ENCODE measurements at places on chromosomes 13 and 19. TPM values are rescaled to one million over a fixed set of nuclear protein-coding genes. Genes with fewer than 3 reads are reported as not detected.
A peak's percentile ranks its signal among the peaks of the same experiment; 100 is the strongest.

- DNase-seq, result peak; percentile 26
These were observed 692.8 kb upstream of the SGCG start for GRCh38 chr13:22487932-22488331.

- DNase-seq, result no peak
These were observed 1405.1 kb downstream of the PCDH9 start for GRCh38 chr13:65825039-65825438.

DNA sequence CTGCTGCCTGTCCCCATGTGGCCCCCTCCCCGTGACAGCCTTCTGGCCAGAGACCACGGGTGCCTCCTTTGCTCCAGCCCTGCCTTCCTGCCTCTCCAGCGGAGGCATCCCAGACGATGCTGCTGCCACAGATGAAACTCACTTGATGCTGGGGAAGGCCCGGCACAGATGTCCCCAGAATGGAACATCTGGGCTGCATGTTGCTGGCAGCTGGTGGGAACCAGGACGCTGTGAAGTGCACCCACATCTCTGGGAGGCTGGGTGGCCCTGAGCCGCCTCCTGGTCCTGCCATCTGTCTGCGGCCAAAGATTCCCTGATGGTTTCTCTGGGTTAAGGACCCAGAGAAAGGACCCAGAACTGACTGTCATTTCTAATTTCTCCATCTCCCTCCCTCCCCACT lies 51.9 kb upstream of the PTPRS start:
- no peak for DNase-seq

DNA sequence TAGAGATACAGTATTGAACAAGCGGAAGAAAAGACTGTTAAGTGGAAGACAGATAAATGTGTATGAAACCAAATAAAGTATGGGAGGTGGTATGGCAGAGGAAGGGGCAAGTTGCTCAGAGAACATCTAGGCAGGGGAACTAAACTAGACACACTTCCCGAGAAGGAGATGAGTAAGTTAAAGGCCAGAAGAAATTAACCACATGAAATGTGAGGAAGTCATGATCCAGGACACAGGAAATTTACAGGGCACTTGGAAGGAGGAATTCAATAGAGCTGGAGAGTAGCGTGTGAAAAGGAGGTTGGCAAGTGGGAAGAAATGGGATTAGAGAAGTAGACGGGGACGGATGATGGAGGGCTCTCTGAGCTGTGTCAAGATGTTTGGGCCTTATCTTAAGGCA lies 208.8 kb downstream of the COG6 start:
- no peak for DNase-seq

- DNase-seq, result no peak
These were observed 39.5 kb upstream of the TEX29 start for GRCh38 chr13:111280681-111281585.

- DNase-seq, result peak; percentile 97
These were observed 18.4 kb downstream of the LRCH1 start for GRCh38 chr13:46571189-46571908.

DNA sequence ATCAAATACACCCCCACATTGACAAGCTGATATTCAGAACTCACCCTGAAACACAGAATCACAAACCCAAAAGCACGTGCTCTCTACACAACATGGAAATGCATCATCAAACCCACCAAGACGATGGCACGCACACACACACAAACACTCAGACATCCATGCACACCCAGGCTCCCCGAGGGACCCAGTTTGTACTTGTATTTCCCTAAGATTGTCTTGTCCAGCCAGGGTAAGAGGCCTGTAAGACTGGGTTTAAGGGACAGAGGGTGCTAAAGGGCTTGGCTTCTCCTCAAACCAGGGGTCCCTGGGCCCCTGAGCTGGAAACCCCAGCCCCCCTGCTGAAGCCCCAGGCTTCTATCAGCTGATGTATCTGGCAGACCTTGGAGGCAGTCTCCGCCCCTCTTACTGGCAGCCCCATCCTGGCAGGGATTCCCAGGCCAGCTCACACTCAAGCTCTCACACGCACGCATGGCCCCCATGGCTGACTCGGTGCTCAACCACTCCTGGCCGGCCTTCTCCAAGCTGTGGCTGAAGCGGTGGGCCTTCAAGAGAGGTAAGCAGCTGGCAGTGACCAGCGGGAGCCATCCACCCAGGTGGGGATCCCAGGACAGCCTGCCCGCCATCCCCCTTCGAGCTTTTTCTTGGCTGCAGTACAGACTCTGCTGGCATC lies 6.5 kb downstream of the ARHGEF18 start:
- no peak for DNase-seq

- no peak for DNase-seq
These were observed at the start of gene ZNF560 for GRCh38 chr19:9498183-9498902. Gene ZNF560, minus strand, starts transcription at chr19:9498616. Its CDS starts 23,303 bp downstream, at chr19:9475313.

DNA sequence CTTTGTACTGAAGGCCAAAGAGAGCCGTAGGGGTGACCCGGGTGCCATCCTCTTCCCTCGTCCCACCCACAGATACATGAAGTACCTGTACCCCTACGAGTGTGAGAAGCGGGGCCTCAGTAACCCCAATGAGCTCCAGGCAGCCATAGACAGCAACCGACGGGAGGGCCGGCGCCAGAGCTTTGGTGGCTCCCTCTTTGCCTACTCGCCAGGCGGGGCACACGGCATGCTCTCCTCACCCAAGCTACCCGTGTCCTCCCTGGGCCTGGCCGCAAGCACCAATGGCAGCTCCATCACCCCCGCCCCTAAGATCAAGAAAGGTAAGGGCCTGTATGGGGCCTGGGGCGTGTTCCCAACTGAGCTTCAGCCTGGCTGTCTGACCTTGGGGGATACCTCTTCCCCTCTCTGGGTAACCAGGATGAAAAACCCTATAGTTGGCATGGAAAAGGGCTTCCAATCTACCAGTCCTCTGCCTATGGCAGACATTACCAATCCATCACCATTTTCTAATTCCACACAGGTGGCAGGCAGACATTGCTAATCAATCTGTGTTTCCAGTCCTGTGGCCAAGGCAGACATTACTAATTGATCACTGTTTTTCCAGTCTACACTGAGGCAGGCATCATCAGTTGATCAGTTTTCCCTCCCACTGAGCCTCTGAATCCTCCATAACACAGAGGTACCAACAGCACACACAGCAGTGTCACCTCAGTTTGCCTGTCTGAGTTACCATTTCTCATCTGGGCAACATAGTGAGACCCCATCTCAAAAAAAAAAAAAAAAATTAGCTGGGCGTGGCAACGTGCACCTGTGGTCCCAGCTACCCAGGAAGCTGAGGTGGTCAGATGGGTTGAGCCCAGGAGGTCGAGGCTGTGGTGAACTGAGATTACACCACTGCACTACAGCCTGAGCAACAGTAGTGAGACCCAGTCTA lies 19.1 kb upstream of the WDR18 start:
- DNase-seq, result no peak

GRCh38 chr13:23980160-23980551 lies 82.9 kb upstream of the C1QTNF9B start:
- DNase-seq, result peak; percentile 91

DNA sequence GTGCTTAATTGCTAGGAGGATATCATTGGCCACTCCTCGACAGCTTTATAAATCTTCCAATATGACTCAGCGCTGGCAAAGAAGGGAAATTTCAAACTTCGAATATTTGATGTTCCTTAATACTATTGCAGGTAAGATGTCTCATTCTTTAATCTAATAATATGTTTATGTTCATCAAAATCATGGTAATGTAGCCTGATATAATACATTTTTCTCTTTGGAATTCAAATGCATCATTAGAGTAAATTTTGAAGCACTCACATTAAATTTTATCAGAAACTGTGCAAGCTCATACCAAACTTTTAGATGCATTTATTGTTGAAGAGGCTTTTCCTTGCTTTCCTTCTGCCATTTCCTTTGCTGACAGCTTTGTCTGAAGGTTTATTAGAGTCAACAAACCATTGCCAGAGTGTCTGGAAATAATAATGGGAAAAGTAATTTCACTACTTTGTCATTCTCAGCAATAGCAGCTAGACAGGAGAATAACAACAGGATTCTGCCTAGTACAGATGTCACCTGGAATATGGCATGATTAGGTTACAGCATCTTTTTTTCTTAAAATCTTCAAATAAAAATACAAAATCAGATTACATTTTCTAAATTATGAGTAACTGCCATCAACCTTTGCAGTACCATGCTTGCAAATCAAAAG lies 78.6 kb upstream of the MAB21L1 start:
- DNase-seq, result no peak

GRCh38 chr13:98447881-98448641 lies 128.8 kb downstream of the STK24 start:
- DNase-seq, result no peak

DNA sequence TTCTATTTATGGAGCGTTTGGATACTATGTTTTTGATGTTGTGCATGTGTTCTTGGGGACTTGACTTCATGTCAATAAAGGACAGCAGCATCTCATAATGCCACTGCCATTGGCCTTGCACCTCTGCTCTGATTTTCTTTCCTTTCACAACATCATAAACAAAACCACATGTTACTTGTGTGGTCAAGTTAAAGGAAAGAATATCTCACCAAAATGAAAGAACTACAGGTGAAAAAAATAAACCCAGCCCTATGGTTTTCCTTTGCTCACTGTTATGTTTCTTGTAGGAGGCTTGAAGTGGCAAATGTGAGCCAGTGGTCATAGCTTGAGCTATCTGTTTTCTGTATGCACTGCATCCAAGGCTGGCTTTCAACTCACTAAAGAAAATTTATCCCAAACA lies 240.4 kb downstream of the KCNRG start:
- DNase-seq, result no peak

GRCh38 chr19:28428663-28429348 lies 784.1 kb downstream of the UQCRFS1 start:
- no peak for DNase-seq

DNA sequence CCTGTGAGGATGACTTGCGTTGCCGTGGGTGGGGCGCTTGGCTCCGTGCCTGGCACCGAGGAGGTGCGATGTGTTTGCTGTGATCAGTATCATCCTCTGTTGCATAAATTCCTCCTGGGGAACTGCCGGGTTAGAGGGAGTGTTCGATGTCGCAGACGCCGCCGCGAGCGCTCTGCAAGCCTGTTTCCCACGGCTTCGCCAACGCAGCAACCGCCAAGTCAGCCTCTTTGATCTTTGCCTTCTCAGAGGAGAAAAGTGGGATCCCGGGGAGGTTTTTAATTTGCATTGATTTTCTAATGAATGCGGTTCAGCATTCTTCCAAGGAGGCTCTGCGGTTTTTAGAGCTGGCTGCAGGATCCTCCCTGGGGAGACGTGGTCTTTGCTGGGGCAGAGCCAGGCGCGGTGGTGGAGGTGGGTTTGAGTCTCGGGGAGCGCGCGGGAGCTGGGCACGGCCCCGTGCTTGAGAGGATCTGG lies 7.6 kb downstream of the GPR32 start:
- DNase-seq, result peak; percentile 22

DNA sequence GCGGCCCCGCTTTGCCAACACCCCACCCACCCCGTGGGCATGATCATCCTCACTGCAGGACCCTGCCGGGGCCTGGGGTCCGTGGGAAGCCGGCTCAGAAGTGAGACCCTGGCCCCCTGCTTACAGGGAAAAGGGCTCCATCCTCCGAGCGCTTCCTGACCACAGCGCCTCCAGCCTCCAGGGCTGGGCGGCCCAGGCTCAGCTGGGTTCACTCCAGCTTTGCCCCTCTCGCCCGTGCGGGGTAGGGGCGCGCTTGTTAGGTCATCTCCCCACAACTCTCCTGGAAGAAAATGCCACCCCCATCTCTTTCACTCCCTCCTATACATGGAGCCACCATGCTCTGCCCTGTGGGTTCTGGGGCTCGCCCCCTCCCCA lies 6.6 kb upstream of the C1QTNF9B start:
- DNase-seq, result no peak

- DNase-seq, result no peak
These were observed 7.5 kb upstream of the SDHAF1 start for GRCh38 chr19:35987571-35987896.

DNA sequence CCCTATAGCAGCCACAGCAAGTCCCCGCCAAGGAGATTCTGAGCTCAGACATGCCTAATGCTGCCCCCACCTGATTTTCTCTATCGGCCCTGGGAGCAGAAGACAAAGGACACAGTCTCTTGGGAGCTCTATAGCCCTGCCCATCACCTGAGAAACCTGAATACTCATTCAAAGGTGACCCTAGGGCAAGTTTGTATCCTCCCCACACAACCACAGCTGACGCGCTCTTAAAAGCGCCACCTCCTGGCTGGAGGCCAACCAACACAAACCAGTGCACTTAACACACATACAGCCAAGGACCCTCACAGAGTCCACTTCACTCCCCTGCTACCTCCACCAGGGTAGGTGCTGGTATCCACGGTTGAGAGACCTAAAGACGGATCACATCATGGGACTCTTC lies 8.8 kb upstream of the IGFL4 start:
- no peak for DNase-seq

GRCh38 chr19:52741951-52742485 lies 7.2 kb upstream of the ZNF611 start:
- no peak for DNase-seq

GRCh38 chr13:102721800-102722231 lies 27.0 kb upstream of the METTL21C start:
- peak; percentile 60 for DNase-seq

GRCh38 chr13:113179374-113180230 lies 21.2 kb downstream of the PROZ start:
- DNase-seq, result no peak

- DNase-seq, result peak; percentile 72
These were observed 11.5 kb downstream of the CCDC124 start for GRCh38 chr19:17944301-17944700.

LRRC25 gene
- total RNA-seq, result not detected

TTC9B gene
- not detected for total RNA-seq

ACP7 gene
- total RNA-seq, result not detected

IQCN gene
- 1.1 TPM for total RNA-seq

ZNF112 gene
- total RNA-seq, result 14.0 TPM

CKM gene
- total RNA-seq, result 2,511 TPM

ZNF841 gene
- 13.3 TPM for total RNA-seq

ZMYM2 gene
- total RNA-seq, result 97.3 TPM

CGB3 gene
- total RNA-seq, result not detected

SOHLH2 gene
- total RNA-seq, result 125 TPM

NLRP5 gene
- total RNA-seq, result not detected

SHISA7 gene
- not detected for total RNA-seq

PPM1N gene
- 0.64 TPM for total RNA-seq

TMEM272 gene
- total RNA-seq, result not detected

ASPDH gene
- total RNA-seq, result not detected

ZNF536 gene
- total RNA-seq, result not detected

SLC10A2 gene
- total RNA-seq, result not detected
